ENCODE measurements at places on chromosomes 1 and 21.

- peak; percentile 69 for DNase-seq
These were observed 16.7 kb upstream of the PDE9A start for GRCh38 chr21:42636520-42637266.

DNA sequence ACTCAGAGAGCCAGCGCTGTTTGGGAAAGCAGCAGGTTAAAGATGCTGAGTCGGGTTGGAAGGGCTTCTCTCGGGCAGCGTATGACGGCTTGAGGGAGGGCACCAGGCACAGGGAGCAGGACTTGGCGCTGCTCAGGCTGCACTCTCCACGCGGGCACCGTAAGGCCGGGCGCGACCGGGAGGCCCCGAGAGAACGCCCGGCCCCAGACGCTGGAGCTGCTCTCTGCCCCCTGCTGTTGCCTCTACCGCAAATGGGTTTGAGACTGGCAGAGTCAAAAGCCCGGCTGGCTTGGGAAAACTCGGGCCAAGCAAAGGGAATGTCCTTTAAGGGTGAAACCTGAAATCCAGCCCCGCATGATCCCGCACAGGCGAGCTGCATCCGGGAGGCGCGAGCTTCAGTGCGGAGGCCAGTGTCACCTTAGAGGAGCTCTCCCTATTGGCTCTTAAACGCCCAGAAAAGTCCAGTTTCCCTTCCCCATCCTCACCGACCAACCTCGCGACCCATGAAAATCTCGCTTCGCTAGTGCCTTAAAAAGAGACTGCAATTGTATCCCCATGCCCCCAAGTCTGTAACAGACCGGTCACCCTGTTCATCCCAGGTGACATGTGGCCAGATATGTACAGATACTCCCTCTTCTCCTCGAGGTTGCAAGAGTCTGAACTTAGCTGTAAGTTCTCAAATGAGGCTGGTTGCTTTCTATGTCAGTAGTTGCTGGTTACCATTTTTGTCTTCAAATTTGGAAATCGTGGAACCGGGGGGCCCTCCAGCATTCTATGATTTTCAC lies 1.1 kb downstream of the PRRX1 start:
- DNase-seq, result peak; percentile 66

GRCh38 chr1:42674682-42675081 lies 7.5 kb upstream of the YBX1 start:
- DNase-seq, result no peak

DNA sequence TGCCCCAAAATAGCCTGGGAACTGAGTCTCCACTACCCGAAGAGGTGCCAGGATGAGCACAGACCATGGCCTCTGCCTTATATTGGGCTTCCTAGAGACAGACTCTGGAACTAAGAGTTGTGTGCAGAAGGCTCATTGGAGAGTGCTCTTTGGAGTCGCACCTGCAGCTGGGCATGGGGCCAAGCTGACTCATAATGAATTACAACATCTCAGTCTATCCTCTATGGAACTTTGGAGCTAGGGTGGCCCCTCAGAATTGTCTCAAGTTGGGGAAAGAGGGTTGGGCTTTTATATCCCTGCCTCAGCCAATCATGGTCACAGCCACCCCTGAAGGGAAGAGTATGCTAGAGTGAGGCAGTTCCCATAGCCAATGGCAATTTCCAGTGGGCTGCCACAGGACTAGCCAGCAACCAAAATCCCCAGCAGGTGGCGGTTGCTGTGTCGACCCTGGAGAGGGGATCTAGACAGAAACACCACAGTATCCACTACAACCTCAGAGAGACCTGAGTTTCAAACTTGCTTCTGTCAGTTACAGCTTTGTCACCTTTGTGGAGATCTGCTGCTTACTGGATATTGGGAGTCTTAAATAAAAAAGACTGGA lies 93.8 kb downstream of the DMRTA2 start:
- DNase-seq, result no peak

- no peak for DNase-seq
These were observed 8.6 kb downstream of the AIM2 start for GRCh38 chr1:159067699-159068621.

DNA sequence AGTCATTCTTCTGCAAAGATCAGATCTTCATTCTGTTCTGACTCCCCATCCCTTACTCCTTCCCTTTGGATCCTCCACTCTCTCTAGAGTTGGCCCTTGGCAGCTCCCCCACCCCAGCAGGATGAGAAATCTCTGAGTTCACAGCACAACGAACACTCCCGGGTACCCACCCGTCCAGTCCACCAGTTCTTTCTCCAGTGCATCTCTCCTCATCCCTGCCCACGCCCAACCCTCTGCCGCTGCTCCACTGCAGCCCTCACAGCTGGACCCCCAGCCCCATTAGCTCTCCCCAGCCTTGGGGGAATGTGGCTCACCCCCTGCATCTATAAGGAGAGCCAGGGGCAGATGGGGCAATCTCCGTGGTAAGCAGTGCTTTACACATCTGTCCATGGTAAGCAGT lies 125.7 kb downstream of the MATN1 start:
- no peak for DNase-seq

DNA sequence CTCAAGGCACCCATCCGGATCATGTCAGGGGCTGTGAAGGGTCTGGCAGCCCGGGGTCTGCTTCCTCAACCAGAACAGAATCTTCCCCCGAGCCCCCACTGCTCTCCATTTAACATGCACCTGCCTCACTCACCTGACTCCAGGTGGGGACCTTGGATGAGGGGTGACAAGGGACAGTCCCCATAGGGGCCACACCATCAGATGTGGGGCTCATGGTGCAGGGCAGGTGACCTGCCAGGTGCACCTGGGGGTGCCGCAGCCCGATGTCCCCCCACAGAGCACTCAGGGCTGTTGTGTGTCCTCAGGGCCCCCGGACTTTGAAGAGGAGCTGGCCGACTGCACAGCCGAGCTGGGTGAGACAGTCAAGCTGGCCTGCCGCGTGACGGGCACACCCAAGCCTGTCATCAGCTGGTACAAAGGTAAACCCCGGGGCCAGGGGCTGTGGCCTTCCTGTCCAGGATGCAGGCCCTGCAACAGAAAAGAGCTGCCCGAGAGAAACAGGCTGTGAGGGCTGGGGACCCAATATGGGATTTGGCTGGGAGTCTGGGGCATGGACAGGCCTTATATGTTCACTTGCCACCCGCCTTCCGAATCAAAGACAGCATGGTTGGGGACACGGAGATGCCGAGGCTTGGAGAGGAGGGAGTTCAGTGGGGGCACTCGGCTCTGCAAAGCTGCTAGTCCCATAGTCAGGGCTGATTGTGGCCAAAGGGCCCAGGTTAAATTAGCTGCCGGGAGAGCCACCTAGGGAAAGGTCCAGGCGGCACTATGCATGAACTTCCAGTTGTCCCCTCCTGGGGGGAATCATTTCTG lies 64.6 kb downstream of the TRIM11 start:
- no peak for DNase-seq

DNA sequence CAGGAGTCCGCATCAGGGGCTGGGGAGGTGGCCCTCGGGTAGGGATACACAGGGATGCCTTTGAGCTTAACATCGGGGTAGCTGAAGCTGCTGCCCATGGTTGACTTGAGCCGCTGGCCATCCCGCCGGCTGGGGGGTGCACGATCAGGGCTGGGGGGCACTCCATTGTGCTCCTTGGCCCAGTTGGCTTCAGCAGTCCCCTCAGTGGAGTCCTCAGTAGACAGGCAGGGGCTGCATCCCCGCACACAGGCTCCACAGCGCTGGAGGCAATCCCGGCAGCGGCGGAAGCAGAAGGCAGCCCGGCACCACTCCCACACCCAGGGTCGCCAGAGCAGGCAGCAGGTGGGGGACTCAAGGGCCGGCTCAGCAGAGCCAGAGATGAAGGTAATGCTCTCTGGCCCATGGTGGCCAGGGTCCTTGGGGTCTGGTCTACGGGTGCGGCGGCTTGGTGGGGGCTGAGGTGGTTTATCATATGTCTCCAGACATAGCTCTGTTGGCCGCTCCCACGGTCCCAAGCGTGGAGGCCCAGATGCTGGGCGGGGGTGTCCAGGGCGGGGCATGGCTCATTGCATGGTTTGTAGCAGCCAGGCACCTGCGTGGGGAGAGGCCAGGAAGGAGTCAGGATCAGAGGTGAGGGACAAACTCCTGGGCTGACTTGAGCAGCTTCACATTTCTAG lies 8.3 kb downstream of the KDF1 start:
- DNase-seq, result no peak

DNA sequence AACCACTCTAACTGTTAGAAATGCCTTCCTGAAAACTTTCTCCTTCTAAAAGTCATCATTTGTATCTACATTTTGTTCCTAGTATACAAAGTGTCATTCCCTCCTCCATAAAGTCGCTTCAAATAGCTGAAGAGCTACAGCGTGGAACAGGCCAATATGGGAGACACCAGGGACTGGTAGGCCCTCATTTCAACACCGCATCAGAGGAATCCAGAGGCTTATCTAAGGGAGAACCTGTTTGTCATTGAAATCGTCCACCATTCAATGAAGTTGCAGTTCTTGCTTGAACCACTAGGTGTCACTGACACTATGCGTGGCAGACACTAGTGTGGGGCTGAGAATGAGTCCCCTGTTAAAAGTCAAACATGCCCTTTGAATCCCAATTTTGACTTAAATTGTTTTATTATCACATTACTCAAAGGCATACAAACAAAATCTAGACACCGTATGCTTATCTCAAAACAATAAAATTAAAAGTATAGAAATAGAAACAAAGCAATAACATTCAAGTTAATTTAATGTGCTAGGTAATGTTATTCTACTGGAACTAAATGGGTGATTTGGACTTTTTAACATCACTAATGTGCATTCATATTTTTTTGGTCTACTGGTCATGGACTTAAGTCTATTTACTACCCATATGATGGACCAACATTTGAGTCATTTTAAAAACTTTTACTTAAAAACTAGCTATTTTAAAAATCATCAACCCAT lies 182.3 kb downstream of the FCRL5 start:
- DNase-seq, result peak; percentile 61

DNA sequence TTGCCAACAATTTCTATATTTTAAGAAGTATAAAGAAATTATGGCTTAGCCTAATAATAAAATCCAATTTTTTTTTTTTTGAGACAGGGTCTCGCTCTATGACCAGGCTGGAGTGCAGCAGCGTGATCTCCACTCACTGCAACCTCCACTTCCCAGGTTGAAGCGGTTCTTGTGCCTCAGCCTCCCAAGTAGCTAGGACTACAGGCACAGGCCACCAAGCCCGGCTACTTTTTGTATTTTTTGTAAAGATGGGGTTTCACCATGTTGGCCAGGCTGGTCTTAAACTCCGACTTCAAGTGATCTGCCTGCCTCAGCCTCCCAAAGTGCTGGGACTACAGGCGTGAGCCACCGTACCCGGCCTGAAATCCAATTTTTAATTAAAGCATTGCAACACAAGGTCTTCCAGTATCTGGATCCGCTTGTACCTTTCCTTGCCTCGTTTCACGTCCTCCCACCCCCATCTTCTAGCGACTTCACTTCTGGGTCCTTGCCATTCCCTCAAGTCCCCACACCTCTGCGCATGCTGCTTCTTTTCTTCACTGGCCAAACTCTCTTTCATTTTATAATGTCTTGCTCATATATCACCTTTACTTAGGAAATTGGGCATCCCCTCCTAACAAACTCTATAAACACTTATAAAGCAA lies 2.3 kb downstream of the FUBP1 start:
- DNase-seq, result no peak

DNA sequence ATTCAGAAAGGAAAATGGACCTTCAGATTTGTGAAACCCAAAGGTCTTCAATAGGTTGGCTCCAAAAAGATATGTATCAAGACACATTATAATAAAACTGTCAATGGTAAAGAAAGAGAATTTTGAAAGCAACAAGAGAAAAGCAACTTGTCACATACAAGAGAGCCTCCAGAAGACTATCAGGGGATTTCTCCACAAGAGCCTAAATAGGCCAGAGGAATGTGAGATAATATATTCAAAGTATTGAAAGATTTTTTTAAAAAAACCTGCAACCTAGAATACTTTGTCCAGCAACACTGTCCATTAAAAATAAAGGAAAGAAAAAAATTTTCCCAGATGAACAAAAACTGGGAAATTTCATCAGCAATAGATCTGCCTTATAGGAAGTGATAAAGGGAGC lies 869.6 kb upstream of the ADGRL2 start:
- no peak for DNase-seq

GRCh38 chr1:115337633-115338456 lies at the start of gene NGF:
TSS of gene NGF (minus strand) at chr1:115338249. CDS start at chr1:115286795, 51,454 bp downstream.
- peak; percentile 87 for DNase-seq

DNA sequence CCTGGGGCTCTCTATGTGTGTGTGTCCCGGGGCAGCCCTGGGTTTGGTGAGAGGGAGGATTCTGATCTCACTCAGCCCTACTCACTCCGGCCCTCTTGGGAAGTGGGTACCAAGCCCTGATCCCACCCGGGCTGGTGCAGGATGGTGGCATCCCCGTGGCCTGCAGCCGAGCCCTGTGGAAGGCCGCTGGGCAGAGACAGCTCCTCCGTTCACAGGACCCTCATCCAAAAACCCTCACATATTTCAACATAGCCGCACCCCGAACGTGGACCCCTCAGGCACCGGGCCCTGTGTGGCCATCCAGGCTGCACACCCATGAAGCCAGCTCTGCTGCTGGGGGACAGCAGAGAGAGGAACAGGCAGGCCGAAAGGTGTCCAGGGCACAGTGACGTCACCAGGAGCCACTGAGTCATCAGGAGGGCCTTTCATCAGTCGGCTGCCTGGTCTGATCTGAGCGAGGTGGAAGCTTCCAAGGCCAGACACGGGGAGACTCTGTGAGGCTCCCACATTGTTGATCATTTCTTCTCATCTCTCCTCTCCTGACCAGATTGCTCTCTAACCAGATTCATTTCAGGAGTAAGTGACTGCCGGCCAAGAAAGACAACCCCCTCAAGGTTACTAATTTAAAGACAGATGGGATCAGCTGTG lies 16.2 kb upstream of the GPR157 start:
- DNase-seq, result peak; percentile 49

- DNase-seq, result no peak
These were observed 10.8 kb downstream of the FNDC5 start for GRCh38 chr1:32859915-32860314.

DNA sequence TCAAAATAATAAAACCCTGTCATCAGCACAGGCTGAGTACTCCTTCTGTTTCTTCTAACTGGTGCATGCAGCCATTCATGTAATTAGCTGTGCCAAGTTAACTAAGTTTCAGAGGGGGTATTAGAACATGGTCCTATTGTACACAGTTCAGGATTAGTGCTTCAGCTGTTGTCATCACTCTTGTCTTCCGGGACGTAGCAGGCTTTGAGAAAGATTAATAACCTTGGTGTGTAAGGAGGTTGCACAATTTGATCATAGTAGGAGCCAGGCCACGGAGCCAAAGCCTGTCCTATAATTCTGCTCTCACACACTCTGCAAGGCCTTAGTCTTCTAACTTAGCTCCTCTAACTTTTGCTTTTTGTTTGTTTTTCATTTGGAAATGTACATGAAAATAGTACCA lies 44.7 kb downstream of the PTGFRN start:
- no peak for DNase-seq

GRCh38 chr1:23123528-23123927 lies 45.1 kb downstream of the LUZP1 start:
- no peak for DNase-seq

- DNase-seq, result no peak
These were observed 42.8 kb downstream of the HS2ST1 start for GRCh38 chr1:86957221-86957620.

Data from fibroblast of skin of right biceps (primary cell).